Activated T-helper 9 cell treated with anti-CD3 and anti-CD28 coated beads, Interleukin-2, amount 50 U/mL, for 16 hours (primary cell): ENCODE measurements at places on chromosomes 2 and 18.
A peak's percentile ranks its signal among the peaks of the same experiment; 100 is the strongest.

- DNase-seq: no peak
These were observed 10.8 kb downstream of the GPR35 start for GRCh38 chr2:240635998-240636547.

GRCh38 chr18:76759056-76759455, 63.3 kb upstream of the ZNF236 start:
- DNase-seq: no peak

- DNase-seq: no peak
These were observed 50.1 kb downstream of the MBP start for GRCh38 chr18:77082316-77082955.

DNA sequence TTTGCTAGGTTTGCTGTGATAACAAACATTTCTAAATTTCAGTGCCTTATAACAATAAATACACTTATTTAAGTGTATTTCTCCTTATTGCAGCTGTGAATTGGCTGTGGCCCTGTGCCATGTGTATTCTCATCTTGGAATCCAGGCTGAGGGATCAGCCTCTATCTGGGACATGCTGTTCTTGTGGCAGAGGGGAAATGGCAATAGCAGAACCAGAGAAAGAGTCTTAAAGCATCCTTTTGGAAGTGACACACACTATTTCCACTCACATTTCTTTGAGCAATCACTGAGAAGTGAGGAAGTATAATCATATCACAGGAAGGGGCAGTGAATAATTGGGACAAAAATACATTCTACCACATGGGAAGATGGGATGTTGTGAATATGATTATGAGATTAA, 66.2 kb upstream of the PROKR1 start:
- DNase-seq: no peak

GRCh38 chr2:43285987-43286386, 59.6 kb upstream of the ZFP36L2 start:
- DNase-seq: no peak

GRCh38 chr2:200962811-200963123, 693 bp downstream of the ORC2 start:
- no peak for DNase-seq

DNA sequence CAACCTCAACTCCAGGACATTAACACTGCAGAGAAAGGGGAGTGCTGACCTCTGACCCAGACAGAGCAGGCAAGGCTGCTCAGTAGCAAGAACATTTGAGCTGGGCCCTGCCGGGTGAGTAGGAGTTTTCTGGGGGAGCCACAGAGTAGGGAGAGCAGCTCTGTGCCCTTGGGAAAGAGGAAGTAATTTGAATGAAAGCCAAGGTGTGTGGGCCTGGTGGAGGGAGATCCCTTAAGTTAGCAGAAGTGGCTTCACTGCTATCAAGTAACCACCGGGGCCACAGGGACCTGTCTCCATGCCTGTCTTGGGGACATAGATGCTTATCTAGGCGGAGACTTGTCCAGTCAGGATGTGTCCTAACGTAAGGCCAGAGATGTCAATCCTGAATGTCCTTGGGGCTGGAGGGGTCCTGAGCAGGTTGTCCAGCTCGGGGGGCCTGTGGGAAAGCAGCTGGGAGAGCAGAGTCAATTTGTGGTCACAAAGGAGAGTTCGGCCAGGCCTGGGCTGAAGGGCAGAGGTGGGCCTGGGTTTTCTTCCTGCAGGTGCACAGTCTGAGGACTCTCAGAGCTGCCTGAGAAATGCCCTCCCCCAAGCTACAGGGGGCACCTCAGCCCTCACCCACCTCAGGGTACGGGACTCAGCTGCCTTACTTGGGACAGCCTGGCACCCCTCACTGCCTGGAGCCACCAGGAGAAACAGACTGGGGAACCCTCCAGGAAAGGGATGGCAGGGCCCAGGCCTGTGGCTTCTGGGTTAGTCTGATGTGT, 15.0 kb upstream of the OTOF start:
- DNase-seq: no peak

DNA sequence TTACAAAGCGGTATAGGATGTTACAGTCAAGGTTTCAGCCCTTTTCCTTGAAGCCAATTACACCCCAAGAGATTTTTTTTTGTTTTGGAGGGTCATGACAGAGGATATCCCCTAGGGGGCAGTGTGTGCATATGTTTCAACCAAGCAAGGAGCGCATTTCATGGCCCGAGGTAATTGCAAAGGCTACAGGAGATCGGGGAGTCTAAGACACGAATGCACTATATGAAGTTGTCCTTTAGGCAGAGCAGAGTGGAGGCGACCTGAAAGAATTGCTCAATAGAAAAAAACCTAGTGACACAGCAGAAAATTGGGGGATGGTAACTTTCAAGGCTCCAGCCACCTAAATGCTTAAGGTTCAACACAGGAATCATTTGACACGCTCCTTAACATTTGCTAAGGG, 219.8 kb upstream of the PARD3B start:
- peak; percentile 8 for DNase-seq

DNA sequence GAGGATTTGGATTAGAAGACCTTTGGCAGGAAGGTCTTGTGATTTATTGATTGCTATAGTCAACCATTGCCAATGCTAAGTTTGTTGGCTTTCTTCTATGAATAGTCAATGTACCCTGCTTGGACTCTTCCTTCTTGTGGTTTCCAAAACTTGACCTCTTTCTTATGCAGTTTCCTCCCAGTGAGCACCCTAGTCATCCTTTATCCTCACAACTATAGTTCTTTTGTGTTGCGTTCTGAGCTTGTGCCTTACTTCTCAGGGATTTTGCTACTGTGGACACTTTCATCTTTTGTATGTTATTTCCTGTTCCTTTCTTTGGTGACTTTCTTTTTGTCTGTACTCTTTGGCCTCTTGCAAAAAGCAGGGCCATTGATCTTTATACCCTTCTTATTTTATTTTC, 168.2 kb downstream of the LRRTM1 start:
- no peak for DNase-seq

DNA sequence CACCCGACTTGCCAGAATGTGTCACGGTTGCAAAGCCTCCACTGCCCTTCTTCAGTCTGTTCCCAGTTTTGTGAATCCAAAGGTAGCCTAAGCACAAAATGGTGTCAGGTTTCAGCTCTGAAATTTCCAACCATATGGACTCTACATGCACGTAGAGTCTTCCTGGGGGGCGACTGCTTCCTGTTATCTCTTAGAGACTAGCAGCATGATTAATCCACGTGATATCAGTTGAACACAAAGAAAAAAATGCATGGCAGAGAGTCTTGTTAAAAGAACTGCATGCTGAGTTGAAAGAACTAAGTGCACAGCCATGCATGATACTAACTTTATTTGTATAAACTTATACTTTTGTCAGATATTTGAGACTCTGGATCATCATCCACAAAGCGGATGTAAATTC, 404.4 kb downstream of the SOCS6 start:
- no peak for DNase-seq

DNA sequence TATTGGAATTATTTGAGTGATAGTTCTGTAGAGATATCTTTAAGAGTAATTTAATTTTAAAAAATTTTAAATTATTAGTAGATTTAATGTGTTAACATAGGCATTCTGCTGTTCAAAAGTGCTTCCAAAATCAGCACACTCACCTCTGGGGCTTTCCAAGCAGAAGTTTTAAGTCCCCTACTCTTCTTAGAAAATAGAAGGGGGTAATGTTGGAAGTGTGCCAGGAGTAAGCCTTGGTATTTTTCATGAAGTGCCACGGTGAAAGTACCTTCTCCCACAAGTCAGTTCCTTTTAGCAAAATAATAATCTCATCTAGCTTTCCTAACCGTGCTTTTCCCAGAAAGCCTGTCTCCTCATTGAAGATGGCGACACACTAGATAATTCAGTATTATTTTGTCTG, 3.9 kb upstream of the TNFRSF11A start:
- no peak for DNase-seq

DNA sequence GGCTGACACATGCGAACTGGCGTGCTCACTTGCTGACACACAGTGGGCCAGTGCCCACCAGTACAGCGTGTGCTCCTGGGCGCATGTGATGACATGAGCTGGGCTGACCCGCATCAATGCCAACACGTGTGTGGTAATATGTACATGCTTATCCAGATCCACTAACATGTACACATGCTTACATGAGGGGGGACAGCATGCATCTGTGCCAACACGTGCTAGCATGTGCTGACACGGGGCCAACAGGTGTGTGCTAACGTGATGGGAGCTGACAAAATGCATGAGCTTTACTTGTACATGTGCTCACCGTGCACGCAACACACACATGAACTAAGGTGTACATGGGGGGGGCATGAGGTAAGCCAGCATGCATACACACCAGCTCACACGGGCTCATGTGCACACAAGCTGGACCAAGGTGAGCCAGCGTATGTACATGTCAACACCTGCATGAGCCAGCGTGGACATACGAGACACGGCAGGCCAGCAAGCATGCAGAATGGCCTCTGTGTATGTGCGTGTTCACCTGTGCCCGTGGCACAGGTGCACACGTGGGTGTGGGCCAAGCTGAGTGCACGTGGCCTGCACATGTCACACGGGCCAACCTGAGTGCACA, 28.5 kb downstream of the GPC1 start:
- no peak for DNase-seq

GRCh38 chr2:128477026-128477820, 158.6 kb upstream of the HS6ST1 start:
- no peak for DNase-seq

DNA sequence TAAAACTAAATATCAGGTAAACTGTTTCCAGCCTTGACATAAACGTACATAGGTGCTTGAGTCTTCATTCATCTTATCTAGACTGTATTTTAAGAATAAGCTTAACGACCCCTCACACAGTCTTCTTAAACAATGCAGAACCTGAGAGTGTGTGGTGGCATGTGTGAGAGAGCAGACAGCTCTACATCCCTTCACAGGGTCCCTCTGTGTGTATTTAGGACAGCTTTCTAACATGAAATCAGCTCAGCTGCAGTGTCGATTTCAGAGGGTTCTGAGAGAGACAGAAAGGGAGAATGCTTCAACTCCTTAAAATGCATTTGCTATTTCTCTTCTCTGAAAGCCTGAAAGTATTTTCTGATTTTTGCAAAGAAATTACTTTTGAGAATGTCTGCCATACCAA, 185.2 kb downstream of the GRB14 start:
- no peak for DNase-seq

DNA sequence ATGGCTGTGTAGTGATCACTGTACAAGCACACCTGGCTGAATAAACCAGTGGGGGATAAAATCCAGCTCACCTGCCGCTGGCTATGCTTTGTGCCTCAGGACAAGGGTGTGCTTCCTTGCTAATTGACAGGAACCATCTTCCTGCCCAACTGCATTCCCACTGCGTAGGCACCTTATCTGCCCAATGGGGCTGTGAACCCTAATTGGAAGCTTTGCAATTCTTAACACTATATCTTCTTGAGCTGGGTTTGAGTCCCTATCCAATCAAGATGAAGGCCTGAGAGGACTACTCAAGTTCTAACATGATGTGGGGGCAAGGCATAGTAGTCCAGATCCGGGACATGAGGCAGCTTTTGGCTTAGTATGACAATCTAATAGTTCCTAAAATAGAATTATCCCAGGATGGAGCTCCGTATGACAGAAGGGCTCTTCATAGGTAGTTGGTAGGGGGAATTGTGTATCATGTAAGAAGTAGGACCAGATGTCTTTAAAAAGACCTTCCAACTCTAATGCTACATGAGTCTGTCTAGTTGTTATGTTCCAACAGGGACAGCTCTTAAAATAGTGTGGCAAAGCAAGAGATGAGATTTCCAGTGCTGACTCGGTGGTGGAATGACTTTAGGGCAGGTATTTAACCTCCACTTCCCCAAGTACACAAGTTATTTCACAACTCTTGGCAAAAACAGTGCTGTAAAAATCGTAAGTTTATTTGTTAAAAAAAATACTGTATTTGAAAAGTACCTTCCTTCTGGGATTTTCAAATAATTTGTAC, 2.3 kb upstream of the TMEM150A start:
- no peak for DNase-seq

- no peak for DNase-seq
These were observed 8.9 kb downstream of the ADAM23 start for GRCh38 chr2:206452242-206452641.

- DNase-seq: peak; percentile 51
These were observed 127.3 kb downstream of the RNF144A start for GRCh38 chr2:7044253-7045250.
